ENCODE measurements at places on chromosomes 13 and 19.

DNA sequence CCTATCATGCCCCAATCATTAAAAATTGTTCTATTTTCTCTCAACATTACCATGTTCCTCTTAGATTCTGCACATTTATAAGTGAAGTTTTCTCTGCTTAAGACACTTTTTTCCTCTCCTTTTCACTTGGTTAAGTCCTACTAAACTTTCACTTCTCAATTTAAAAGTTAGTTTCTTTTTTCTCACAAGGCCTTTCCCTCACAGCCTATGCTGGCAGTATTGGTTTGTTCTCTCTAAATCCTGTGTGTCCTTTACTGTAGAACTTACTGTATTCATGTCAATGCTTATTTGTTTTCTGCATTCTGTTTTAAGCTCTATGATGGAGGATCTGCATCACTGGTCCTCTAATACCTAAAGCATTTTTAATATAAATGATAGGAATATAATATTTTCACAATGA is 2816.6 kb downstream of the PCDH9 start:
- no peak for DNase-seq

- DNase-seq, result no peak
Observed at GRCh38 chr19:1167687-1168571, 6.1 kb downstream of the SBNO2 start.

DNA sequence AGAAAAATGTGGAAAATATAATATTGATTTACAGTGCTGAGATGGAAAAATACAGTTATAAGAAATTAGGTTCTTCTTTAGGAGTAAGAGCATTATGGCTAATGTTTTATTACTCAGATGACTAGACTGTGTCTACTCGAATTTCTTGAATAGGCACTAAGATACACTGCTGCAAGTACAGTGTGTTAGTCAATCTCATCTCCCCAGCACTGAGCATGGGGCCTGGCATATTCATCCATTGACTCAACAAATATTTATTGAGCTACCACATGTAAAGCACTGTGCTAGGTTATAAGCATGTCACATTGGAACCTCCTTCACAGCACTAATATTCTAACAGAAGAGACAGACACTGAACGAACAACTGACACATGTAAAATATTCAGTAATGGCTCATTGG is 242.5 kb upstream of the GPC6 start:
- no peak for DNase-seq

GRCh38 chr13:90564566-90564965 is 782.9 kb upstream of the MIR17HG start:
- DNase-seq, result no peak

GRCh38 chr19:7521551-7522071 is 813 bp upstream of the MCOLN1 start:
- no peak for DNase-seq

DNA sequence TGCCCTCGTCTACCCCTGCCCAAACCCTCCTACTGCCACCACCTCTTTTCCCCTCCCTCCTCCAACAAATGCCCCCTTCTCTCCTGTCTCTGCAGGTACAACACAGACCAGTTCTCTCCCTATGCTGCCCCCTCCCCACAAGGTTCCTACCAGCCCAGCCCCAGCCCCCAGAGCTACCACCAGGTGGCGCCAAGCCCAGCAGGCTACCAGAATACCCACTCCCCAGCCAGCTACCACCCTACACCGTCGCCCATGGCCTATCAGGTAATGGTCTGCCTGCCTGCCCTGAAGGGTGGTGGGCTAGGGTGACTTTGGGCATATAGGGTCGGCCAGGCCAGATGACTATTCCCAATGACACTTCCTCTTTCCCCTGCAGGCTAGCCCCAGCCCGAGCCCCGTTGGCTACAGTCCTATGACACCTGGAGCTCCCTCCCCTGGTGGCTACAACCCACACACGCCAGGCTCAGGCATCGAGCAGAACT is 6.5 kb upstream of the TIMM50 start:
- DNase-seq, result no peak

GRCh38 chr19:15812060-15812722 is 3.3 kb downstream of the OR10H1 start:
- no peak for DNase-seq

DNA sequence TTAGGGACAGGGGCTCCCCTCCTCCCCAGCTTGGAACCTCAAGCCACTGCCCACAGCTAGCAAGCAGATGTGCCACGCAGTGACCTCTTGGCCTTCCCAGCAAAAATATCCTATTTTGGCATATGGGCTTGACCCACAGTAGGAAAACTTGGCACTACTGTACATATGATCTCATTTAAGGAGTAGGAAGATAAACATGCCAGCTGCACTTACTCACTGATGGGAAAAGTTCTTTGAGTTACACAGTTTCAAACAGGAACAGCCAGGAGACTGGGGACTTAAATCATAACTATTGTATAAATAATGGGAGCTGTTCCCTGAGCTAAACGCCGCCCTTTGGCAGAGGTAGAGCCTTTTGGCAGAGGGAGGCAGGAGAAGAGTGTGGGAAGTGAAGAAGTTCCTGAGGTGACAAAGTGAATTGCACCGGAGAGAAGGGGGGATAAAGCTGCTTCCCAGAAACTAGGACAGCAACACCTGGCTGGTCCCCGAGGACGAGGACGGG is 6.1 kb downstream of the SACS start:
- peak; percentile 73 for DNase-seq

GRCh38 chr13:100460791-100461190 is 127.8 kb downstream of the GGACT start:
- DNase-seq, result no peak

DNA sequence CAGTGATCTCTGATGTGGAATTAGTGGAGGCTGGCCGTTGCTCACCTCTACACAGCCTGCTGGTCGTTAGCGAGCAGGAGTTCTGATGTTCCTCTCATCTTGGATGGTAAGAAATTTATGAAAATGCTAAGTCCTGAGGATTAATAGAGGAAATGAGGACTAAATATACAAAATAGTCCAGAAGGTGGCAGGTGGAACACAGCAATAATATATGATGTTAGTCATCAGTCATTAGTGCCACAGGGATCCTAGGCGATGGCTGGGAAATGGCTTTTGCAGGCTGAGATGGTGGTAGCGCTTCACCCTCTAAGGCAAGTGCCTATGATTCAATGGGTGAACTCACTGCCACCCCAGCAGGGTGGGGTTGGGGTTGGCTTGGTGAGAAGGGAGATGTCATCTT is 338.6 kb upstream of the TMTC4 start:
- DNase-seq, result no peak

- DNase-seq, result no peak
Observed at GRCh38 chr19:51740356-51740755, 11.3 kb downstream of the FPR1 start.

DNA sequence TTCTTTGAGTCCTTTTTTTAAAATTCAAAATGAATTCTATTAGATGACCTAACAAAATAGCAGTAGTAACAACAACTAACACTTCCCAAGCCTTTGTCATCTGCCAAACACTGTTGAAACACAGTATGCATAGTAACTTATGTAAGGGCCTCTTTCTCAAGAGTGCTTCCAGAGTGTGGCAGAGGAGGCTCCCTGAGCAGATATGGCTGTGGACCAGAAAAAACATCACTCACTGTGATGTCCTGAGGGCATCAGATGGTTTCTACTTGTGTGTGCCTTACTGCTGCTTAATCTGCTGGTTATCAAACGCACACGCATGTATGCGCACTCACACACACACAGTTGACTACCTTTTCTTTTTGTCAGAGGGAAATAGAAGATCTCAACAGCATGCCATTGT is 110.8 kb downstream of the DLEU7 start:
- peak; percentile 77 for DNase-seq

- DNase-seq, result no peak
Observed at GRCh38 chr19:56097776-56098175, 23.3 kb downstream of the ZNF787 start.
